ENCODE measurements at places on chromosomes 7 and 10. TPM values are rescaled to one million over a fixed set of nuclear protein-coding genes. Genes with fewer than 3 reads are reported as not detected.

Gene TRIM50
- total RNA-seq: not detected

Gene NUTM2D
- total RNA-seq: 4.9 TPM

Gene SPDYE2
- total RNA-seq: 0.20 TPM

Gene MRM2
- 17.4 TPM for total RNA-seq

GRCh38 chr7:149353739-149354504, 91.9 kb downstream of the ZNF783 start:
- H3K4me1 ChIP-seq: no peaks in the 10 kb centered on the region
- no peak overlapping the region for H3K27ac ChIP-seq
- H3K27me3 ChIP-seq: no peaks in the 10 kb centered on the region
- no peak for DNase-seq

- no peaks in the 10 kb centered on the region for H3K36me3 ChIP-seq
- H3K4me3 ChIP-seq: no peak overlapping the region
- no peak overlapping the region for H3K27ac ChIP-seq
Measured at GRCh38 chr10:72648301-72648700, 22.4 kb upstream of the MICU1 start.

DNA sequence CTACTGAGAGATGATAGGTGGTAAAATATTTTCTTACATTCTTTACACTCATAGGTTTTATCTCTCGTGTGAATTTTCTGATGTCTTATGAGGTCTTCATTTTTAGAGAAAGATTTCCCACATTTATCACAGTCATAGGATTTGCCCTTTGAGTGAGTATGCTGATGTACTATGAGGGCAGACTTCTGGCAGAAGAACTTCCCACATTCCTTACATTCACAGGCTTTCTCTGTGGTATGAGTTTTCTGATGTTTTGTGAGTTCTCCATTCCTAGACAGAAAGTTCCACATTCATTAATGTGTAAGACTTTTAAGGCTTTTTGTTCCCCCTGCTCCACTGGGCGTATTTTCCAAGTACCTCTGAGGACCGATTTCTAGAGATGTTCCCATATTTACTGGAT, 23.5 kb downstream of the ZNF25 start:
- H3K4me3 ChIP-seq: no peak overlapping the region
- no peak overlapping the region for H3K27ac ChIP-seq
- H3K4me1 ChIP-seq: no peaks in the 10 kb centered on the region

DNA sequence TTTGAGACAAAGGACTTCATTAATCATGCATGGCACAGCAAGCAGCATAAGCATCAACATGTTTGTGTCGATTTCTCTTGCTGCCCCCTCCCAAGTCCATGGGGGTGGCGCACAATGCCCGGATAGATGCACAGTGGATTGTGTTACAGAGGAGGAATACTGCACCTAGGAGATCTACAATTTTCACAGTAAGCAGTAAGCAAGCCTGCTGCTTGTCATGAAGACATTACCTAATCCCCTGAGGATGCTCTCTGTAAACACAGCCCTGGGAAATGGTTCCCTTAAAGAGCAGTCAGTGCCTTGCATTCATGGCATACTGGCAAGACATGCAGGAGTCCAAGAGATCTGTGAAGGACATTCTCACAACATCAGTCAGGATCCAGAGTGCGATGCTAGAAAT, 137.7 kb downstream of the ETV1 start:
- no peaks in the 10 kb centered on the region for H3K36me3 ChIP-seq
- peaks cover 24% of the 10 kb centered on the region for H3K4me1 ChIP-seq
- no peak for DNase-seq
- no peak overlapping the region for H3K4me3 ChIP-seq
- no peak overlapping the region for H3K27ac ChIP-seq
- H3K27me3 ChIP-seq: no peaks in the 10 kb centered on the region

DNA sequence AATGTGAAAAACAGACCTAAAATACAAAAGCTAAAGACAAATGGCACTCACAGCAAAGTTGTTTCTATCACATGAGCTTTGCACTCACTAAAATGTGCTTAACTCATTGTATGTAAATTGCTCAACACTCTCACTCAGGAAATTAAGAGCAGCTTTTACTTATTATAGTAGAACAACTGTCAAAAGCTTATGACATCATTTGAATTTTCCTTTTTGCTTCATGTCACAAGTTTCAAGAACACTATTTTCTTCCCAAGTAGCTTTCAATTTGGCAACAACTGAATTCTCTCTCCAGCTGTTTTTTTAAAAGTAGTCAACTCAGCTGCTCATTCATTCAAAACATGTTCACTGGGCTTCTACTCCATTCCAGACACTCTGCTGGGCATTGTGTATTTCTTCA, 46.9 kb downstream of the ATE1 start:
- H3K27me3 ChIP-seq: no peaks in the 10 kb centered on the region
- H3K27ac ChIP-seq: no peak overlapping the region
- DNase-seq: no peak
- no peaks in the 10 kb centered on the region for H3K4me1 ChIP-seq

DNA sequence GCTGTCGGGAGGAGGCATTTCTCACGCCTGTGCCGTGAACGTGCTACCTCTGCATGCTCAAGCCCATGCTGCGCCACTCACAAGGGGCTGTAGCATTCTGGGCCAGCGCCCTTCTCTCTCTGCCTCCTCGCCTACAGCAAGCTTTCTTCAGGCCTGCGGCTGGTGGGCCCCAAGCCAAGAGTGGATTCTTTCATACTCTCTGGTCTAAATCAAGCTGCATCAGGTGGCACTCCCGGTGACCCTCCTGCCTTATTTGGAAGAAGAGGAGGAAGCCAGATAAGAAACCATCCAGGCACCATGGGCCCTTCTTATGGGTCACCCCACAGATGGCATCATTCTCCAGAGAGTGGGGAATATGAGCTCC, 86.7 kb upstream of the DUSP5 start:
- H3K4me3 ChIP-seq: no peak overlapping the region
- H3K36me3 ChIP-seq: no peaks in the 10 kb centered on the region
- no peaks in the 10 kb centered on the region for H3K27me3 ChIP-seq
- DNase-seq: no peak
- peaks cover 27% of the 10 kb centered on the region for H3K4me1 ChIP-seq
- H3K27ac ChIP-seq: no peak overlapping the region

GRCh38 chr10:7971949-7972348, 82.5 kb upstream of the GATA3 start:
- H3K27me3 ChIP-seq: no peaks in the 10 kb centered on the region
- no peak overlapping the region for H3K27ac ChIP-seq
- H3K4me3 ChIP-seq: no peak overlapping the region

All from CD4-positive, alpha-beta memory T cell (primary cell).